Bone marrow (tissue), 2 donors: ENCODE measurements at places on chromosomes 4 and X.
A peak's percentile ranks its signal among the peaks of the same experiment; 100 is the strongest.

- DNase-seq, result no peak
Observed at GRCh38 chr4:176230836-176231235, 35.5 kb upstream of the SPATA4 start.

GRCh38 chrX:70009970-70010369, 39.8 kb downstream of the AWAT2 start:
- no peak for DNase-seq

DNA sequence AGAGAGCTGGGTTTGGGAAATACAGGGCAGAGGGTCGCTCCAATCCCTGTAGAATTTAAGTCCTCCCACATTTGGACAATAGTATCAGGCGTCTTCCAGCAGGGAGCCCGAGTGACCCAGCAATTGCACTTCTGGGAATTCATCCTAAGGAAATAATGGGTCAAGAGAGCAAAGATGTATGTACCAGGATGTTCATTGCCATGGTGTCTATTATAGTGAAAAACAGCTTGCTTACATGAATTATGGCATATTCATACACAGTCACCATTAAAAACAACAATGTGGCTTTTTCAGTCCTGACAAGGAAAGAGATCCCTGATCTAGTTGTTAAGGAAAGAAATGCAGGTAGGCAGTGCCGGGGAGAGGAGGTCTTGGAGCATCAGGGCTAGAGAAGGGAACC, 167.7 kb downstream of the PJA1 start:
- no peak for DNase-seq

GRCh38 chrX:2894885-2895292, 34.2 kb downstream of the ARSD start:
- DNase-seq, result no peak

GRCh38 chrX:139931646-139932072, 1.2 kb downstream of the ATP11C start:
- DNase-seq, result peak; percentile 2

DNA sequence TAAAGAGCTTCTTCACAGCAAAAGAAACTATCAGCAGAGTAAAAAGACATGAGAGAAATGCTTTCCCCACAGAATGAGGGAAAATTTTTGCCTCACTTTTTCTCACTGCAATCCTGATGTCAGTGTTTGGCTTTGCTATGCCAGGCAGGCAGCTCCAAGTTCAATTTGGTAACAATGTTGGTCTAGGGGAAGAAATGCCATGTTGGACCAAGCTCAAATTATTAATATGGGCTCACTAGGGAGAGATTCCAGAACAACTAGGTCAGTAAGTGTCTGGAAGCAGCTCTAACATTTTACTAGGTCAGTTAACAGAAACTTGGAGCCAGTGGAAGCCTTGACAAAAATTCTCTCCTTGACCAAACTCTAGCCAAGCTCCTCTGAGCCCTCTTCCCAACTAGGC, 95.4 kb downstream of the NAF1 start:
- no peak for DNase-seq

DNA sequence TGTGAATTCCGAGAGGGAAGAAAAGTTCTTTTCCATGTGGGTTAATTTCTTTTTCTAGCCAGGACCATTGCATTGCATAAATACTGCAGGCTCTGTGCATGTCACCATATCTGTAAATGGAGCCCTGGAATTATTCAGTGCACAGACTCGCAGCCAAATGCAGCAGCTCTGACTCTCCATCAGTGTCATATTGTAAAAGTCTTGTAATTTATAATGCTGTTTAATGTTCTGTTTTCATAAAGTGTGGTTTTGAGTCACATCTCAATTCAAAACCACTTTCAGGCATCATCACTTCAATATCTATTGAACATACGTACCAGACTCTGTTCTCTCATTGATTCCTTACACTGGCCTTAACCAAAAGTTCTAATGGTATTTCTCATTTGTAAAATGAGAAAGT, 193.9 kb upstream of the RPL34 start:
- DNase-seq, result no peak

- no peak for DNase-seq
Observed at GRCh38 chrX:132094164-132094563, 33.7 kb downstream of the FRMD7 start.

DNA sequence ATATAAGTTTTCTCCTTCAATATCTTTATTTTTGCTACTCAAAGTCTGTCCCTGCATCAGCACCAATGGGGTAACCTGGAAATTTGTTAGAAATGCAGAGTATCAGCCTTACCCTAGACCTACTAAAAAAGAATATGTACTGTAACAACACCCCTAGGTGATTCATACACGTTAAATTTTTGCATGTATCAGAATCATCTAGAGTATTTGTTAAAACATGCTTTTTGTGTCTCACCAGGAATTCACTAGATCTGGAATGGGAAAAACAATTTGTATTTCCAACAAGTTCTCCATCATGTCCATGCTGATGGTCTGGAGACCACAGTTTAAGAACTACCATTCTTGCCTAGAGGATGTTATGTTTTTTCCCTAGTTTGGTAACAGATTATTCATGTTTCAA, 196.0 kb upstream of the EDNRA start:
- no peak for DNase-seq
